ENCODE measurements at places on chromosomes 5 and 9. TPM values are rescaled to one million over a fixed set of nuclear protein-coding genes. Genes with fewer than 3 reads are reported as not detected.

GRCh38 chr5:164784230-164784629 is 1278.8 kb downstream of the MAT2B start:
- DNase-seq: no peak

GRCh38 chr5:23446424-23446823 is 61.0 kb upstream of the PRDM9 start:
- DNase-seq: no peak

- DNase-seq: no peak
Measured at GRCh38 chr9:98568234-98568908, 140.4 kb downstream of the GABBR2 start.

- DNase-seq: no peak
Measured at GRCh38 chr5:169906745-169907649, 73.3 kb downstream of the INSYN2B start.

Gene ORM1
- not detected for total RNA-seq

Gene SLC22A4
- 2.5 TPM for total RNA-seq

- no peak for DNase-seq
Measured at GRCh38 chr5:24767086-24767485, 122.3 kb upstream of the CDH10 start.

DNA sequence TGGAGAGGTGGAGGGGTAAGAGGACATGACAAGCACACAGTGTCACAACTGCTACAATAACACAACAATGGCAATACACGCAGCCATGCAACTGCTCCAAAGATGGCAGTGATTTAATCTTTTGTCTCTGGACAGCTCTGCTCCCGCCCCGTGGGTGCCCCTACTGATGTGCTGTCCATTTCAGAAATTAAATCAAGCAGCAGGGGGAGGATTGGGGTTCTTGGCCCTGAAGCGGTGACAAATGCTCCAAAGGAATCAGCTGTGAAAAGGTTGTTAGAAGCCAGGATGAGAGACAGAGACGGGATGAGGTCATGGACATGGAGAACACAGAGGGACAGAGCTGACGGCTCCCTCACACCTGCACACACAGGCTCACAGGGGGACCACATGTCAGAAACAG is 22.6 kb downstream of the CNTFR start:
- no peak for DNase-seq

GRCh38 chr9:120608421-120608820 is 28.5 kb upstream of the CDK5RAP2 start:
- DNase-seq: no peak

Gene CDC14B
- 22.7 TPM for total RNA-seq

- no peak for DNase-seq
Measured at GRCh38 chr5:36561601-36562000, 44.8 kb upstream of the SLC1A3 start.

DNA sequence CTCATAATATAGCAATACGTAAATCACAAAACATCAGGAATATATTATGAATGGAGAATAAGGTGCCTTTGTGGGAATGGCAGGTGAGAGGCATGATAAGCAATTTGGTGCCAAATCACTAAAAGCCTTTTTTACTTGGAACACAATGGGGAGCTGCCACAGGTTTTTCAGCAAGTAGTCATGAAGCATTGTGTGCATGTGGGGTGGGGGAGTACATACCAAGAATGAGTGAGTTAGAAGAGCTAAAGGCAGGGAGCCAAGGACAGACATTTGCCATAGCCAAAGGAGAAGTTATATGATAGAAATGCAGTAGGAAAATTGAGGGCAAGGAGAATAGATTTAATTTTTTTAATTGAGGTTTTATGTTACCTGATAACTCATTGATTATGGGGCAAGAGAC is 445.0 kb upstream of the SMC2 start:
- no peak for DNase-seq

GRCh38 chr5:159263569-159263905 is 447 bp downstream of the UBLCP1 start:
- DNase-seq: no peak

Gene PCDHGA7
- total RNA-seq: 2.3 TPM

DNA sequence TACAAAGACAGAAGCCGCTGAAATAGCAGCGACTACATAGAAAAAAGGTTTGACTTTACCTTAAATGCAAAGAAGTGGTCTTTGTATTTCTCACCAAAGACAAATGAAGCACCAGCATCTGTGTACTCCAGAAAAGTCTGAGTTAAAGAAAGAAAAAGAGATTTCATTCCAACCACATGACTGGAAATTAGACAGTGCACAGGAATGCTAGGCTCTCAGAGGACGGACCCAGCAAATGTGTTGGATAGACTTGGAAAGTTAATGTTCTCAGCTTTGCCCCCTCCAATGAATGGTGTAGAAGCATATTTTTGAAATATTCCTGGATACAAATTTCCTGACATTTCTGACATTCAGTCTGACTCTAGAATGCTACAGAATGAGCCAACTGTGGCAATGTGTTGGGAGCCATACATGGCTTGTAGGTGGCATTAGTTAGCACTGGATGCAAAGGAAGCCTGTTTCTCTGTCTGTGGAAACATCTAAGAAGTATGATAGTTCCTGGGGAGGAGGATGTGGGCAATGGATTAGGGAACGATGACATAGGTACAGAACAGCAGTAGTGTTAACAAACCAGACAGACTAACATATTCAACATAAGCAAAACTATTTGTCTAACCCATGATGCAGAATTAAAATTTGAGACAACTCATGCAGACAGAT is 43.3 kb downstream of the SLC28A3 start:
- DNase-seq: peak; percentile 30

GRCh38 chr5:14669975-14670374 is 5.5 kb downstream of the OTULIN start:
- no peak for DNase-seq

GRCh38 chr5:121968910-121969607 is 7.3 kb downstream of the SRFBP1 start:
- peak; percentile 84 for DNase-seq

GRCh38 chr5:14489643-14490042 is 91.9 kb upstream of the OTULINL start:
- DNase-seq: no peak

DNA sequence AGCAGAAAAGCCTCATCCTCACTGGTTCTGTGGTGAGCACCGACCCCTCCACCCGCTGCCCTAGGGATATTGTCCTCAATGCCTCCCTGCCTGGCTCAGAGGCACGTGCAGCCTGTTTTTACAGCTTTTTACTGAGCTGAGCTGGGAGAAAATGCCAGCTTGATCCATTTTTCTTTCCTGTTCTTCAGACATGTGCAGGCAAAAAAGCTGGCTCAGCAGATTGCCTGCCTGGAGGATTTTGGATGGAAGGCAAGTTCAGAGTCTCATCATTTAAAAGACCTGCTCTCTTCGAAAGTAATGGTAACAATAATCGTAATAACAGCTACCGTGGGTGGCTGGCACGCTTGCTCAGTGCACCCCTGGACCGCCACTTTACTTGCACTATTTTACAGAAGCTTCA is 135.0 kb upstream of the SMIM23 start:
- DNase-seq: no peak

Gene REEP2
- 6.4 TPM for total RNA-seq

DNA sequence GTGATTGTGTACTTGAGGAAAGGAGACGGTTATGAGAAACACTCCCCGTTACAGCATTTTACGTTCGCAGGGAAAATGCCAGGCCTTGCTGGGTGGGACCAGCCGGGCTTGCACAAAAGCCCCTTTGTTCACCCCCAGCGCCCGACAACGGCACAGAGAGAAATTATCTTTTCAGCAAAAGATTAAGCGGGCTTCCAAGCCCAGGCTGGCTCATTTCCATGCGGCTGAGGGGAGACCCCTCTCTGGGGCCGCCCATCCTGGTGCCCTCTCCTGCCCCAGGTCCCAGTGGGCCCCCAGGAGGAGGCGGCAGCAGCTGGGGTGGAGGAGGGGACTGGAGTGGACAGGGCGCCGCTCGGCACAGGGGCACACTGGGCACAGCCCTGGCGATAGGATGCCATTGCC is 50.8 kb upstream of the NOTCH1 start:
- DNase-seq: no peak

Gene MEIKIN
- total RNA-seq: not detected

GRCh38 chr5:144260121-144260520 is 89.4 kb downstream of the KCTD16 start:
- no peak for DNase-seq

- no peak for DNase-seq
Measured at GRCh38 chr5:68279984-68280383, 64.4 kb downstream of the PIK3R1 start.

GRCh38 chr5:143534761-143535154 is 131.3 kb upstream of the NR3C1 start:
- DNase-seq: no peak

DNA sequence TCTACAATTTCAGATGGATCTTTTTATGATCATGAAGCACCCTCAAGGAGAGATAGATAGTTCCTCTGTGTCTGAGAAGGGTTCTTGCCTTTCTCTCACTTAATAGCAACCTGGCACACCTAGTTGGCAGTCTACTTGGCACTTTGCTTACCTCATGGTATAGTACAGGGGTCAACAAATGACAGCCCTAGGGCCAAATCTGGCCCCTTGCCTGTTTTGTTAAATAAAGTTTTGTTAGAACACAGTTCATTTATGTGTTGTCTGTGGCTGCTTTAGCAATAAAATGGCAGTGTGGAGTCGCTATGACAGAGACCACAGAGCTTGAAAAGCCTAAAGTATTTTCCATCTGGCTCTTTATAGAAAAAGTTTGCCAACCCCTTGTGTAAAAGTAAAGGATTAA is 119.3 kb upstream of the CPEB4 start:
- no peak for DNase-seq

- no peak for DNase-seq
Measured at GRCh38 chr9:99762470-99762869, 59.2 kb upstream of the NR4A3 start.

DNA sequence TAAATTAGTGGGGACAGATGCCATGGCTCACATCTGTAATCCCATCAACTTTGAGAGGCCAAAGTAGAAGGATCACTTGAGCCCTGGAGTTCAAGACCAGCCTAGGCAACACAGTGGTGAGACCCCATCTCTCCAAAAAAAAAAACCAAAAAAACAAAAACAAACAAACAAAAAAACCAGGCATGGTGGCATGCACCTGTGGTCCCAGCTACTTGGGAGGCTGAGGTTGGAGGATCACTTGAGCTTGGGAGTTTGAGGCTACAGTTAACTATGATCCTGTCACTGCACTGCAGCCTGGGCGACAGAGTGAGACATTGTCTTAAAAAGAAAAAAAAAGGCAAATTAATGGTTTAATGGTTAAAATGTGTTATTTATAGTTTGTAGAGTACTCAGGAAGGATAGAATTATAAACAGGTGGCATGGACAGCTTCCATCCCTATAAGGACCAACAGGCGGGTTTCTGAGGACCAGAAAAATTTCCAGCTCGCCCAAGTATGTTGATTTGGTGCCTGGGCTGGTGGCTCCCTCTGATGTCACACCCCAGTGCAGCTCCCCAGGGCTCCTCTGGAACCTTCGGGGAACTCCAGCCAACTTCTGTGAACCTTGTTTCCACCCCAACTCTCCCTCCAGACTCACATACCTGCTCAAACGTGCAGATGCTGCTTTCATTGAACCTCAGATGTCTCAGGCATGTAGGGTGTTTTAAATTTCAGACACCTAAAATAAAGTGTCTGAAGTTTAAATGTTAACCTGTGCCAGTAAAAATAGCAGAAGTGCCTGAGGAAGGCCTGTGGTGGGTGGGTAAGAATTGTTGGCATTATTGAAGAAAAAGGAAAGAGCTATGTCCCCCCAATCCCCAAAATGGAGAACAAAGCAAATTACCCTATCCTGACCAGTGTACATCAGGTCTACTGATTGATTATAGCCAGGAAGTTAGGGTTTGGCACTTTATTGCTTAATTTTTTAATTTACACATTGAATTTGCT is 69.0 kb downstream of the TRIO start:
- DNase-seq: no peak

Gene MAP3K1
- total RNA-seq: 4.0 TPM

DNA sequence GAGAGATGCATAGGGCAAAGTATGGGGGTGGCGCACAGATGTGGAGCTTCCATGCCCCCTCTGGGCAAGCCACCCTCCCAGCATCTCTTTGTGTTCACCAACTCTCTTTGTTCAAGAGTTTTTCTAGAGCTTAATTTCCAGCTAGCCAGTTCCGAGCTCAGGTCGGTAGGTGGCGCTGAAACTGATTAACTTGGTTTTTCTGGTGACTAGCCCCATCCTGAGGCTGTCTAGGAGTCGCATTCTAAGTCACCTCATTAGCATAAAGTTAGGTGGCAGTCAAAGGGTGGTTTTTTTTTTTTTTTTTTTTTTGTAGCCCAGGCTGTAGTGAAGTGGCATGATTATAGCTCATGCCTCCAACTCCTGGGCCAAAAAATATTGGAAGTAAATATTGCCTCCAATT is 476.4 kb downstream of the KDM4C start:
- peak; percentile 41 for DNase-seq

Gene IL13
- not detected for total RNA-seq

- DNase-seq: no peak
Measured at GRCh38 chr9:71519098-71519696, 249.1 kb downstream of the CEMIP2 start.

Gene ZNF454
- total RNA-seq: not detected

DNA sequence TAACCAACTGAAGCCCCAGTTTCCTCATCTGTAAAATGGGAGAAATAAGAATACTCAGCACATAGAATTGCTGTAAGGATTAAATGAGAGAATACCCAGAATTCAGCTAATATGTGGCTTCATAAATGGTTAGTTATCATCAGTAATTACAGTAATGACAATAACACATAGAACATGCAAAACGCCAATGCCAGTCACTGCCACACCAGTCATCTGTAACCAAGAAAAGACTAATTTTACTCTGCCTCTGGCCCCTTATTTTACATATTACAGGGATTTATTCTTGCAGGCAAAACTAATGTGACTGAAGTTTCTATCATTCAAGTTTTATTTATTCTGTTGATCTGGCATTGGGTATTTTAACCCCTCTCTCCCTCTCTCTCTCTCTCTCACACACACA is 46.5 kb downstream of the EBF1 start:
- no peak for DNase-seq

GRCh38 chr5:134101686-134102439 is 12.6 kb upstream of the TCF7 start:
- peak; percentile 51 for DNase-seq

All from myocyte (in vitro differentiated cells).